ENCODE measurements at places on chromosomes 7 and 10.

DNA sequence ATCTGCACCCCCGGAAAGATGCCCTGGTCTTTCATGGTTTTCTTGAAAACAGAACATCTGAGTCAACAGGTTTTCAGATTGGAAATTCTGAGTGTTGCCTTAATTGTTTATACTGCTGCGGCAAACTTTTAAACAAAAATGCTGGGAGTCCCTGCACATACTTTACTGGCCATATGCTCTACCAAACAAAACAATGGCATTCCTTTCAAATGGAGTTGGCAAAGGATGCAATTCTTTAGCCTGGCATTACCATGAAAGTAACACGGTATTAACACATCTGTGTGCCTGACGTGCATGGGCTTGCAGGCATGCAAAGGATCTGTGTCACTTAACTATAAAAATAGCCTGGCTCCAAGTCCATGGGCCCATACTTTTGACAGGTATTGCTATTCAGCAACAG is 4.2 kb downstream of the INHBA start:
- no peak for DNase-seq

GRCh38 chr7:14759785-14760184 is 142.8 kb downstream of the DGKB start:
- no peak for DNase-seq

DNA sequence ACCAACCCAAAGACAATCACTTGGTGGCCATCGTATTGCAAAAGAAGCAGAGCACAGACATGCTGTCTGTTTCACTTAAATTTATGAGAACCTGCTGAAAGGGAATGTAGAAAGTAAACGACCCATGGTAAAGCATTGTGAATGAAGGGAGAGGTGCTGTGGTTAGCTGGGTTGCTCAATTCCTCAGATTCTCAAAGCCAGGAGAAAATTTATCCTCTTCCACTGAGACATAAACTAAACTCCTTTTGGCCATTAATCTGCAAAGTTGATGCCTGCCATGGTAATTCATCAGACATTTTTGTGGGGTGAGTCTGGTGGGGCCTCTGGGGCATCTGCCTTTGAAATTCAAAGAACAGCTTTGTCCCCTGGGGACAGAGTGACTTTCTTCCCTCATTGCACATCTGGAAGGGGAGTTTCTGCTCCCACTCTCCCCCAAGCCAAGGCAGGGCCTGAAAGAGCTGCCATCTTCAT is 951.0 kb downstream of the LRMDA start:
- DNase-seq, result no peak

- DNase-seq, result no peak
Observed at GRCh38 chr7:117854186-117854585, 19.1 kb downstream of the CTTNBP2 start.

- no peak for DNase-seq
Observed at GRCh38 chr7:22168129-22168634, 188.8 kb downstream of the RAPGEF5 start.

GRCh38 chr10:29022513-29022912 is 266.4 kb upstream of the LYZL1 start:
- no peak for DNase-seq

DNA sequence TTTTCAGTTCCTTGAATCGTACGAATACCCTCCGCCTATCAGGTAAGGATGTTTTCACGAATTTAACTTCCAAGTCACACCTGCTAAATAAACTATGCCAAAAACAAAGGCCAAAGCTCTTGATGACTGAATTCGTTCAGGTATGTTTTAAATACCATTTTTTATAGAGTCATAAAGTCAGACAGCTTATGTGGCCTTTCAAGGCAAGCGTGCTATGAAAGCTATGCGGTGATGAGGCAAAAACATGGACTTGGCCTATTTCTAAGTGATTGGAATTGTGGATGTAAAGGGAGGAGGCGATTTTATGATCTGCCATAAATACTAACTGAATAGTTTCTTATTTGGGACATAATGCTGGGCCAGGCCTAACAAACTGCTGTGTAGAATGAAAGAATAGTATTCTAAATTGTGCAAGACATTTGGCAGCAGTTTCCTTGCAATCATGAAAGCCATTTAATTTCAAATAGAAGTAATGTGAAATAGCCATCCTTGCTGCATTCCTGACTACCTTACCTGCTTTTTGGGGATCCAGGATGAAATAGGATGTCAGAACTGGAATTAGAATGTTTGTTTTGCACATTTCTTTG is 14.0 kb downstream of the SLC39A12 start:
- no peak for DNase-seq

GRCh38 chr10:42952349-42952748 is 124.5 kb upstream of the RET start:
- no peak for DNase-seq

DNA sequence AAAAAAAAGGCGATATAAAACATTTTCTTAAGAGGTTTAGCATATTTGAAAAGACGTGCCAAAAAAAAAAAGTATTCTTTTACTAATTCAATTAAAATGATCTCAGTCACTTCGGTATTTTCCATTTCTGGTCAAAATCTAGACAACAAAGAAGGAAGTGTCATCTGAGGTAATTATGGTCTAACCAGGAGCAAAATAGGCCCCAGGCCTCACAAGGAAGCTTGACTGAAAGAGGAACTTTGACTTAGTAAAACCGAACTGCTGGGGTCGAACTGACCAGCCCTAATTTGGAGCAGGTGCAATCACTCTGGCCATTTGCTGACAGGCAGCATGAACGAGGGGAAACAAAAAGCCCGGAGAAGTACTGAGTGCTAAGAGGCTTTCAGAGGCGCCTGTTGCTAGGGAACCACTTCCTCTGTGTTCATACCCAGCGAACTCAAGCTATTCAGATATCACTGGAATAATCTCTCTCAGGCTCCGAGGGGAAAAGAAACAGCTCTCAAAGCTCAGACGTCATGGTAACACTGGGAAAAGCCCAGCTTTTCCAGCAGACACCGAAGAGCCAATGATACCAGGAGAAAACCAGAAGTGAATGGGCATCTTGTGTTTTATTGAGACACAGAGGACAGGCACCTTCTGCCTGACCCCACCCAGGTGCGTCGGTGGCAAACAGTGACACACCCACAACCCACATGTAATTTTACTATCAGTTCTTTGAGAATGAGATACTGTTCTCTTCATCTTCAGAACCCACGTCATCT is 126.5 kb downstream of the FAM107B start:
- peak; percentile 61 for DNase-seq

DNA sequence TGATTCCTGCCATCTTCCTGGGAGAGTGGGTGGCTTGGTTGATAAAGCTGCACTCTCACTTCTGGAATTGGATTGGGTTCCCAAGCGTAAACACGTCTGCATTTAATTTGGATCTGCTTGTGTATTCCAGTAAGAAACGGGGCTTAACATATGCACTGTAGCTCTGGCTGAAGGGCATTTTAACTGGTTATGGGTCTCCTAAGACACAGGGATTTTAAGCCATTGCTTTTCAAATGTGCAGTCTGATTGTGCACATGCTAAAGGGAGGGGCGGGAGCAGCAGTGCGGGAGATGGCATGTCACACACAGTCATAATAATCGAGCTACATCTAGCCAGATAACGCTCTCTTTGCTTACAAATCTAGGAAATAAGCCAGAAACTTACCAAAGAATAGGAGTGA is 247.3 kb upstream of the LYZL1 start:
- no peak for DNase-seq

DNA sequence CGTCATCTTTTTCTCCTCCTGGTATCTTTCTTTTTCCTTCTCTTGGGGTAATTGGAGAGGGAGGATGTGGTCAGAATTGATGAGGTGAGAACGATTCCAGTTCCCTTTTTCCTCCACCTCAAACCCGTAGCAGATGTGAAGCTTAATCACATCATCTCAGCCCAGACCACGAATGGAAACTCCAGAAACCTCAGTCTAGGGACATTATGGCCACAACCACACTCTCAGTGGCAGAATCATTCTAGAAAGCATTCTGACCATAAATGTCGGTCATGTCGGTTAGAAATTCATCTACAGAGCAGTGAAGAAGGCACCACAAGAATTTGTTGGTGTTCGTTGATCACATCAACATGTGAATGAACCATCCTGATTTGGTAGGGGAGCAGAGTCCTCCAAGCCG is 78.7 kb downstream of the GATA3 start:
- peak; percentile 55 for DNase-seq

DNA sequence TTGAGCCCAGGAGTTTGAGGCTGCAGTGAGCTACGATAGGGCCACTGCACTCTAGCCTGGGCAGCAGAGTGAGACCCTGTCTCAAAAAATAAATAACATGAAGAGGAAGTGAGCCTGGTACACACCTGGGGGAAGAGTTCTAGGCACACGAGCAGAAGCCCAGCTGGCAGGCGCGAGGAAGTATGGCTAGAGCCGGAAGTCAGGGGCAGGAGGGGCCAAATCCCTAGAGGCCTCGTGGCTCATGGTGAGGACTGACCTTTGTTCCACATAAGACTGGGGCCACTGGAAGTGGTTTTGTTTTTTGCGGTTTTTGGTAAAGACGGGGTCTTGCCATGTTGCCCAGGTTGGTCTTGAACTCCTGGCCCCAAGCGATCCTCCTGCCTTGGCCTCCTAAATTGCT is 117.6 kb downstream of the HIP1 start:
- DNase-seq, result no peak

- no peak for DNase-seq
Observed at GRCh38 chr7:12729112-12729511, 41.7 kb downstream of the ARL4A start.

DNA sequence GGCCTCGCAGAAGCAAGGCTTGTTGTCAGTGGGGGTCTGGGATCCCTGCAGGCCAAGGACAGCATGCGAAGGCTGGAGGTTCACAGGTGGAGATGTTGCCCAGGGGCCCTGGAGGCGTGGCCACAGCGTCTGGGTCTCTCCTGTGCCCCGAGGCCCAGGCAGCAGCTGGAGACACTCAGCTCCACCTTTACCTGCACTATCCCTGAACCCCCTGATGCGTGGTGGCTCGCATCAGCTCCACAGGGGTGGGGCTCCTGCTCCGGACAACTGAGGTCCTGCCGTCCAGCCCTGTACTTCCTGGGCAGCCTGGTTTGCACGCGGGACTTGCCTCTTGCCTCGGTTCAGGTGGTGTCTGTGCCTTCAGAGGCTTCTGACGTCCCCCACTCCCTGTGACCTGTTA is 54.6 kb upstream of the ZNF32 start:
- no peak for DNase-seq

- DNase-seq, result no peak
Observed at GRCh38 chr10:373015-373414, 237.8 kb downstream of the ZMYND11 start.

GRCh38 chr7:26699766-26700165 is 164.6 kb downstream of the SKAP2 start:
- DNase-seq, result no peak

- DNase-seq, result no peak
Observed at GRCh38 chr7:22256541-22257096, 100.3 kb downstream of the RAPGEF5 start.

DNA sequence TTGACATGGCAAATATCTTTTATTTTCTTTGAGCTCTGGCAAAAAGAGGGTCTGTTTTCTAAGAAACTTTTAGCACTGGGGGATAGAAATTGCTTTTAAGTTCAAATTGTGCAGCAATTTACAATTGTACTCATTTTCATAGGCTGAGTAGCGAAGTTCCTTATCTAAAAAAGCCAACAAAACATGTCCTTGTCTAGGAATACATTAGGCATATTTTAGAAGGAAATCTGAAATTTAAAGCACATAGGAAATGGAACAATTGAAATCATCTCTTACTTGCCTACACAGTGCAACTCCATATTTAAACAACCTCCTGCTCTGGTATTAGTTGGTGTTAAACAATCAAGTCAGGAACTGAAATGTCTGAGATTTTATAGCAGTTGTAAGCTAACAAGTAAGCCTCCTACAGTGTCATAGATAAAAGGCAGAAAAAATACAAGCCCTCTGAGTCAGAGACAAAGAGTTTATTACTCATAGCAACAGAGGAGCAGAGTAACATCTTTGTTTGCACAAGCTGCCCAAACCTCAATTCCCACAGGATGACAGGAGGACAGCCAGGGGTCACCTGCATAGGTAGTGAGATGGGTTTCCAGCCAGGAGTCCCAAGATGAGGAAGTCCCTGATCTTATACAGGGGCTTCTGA is 280.2 kb upstream of the HGF start:
- DNase-seq, result no peak

Measured in stimulated activated CD4-positive, alpha-beta T cell treated with anti-CD3 and anti-CD28 coated beads, Interleukin-2, amount 100 ng/mL, for 24 hours (primary cell).